ENCODE measurements at places on chromosomes 1 and 21.

- DNase-seq = no peak
These were observed 97.3 kb upstream of the HMCN1 start for GRCh38 chr1:185636848-185637247.

DNA sequence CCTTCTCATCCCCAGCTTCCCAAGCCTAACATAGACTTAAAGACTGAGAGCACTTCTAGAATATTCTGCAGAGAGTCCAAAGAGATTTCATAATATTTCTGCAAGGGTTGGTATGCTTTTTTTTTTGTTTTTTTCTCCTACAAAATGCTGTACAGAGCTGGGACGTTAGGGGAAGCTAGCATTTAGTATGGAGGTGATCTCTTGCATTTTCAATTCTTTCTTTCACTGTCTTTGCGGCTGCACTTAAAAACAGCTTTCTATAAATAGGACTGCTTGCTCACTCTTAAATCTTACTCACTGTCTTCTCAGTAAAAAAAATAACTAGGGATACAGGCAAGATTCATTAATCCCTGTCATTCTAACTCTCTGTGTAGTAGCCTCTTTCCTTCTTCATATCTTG, 7.4 kb downstream of the DSCAM start:
- no peak for DNase-seq

- no peak for DNase-seq
These were observed 58.5 kb upstream of the LRRC8D start for GRCh38 chr1:89762386-89762778.

DNA sequence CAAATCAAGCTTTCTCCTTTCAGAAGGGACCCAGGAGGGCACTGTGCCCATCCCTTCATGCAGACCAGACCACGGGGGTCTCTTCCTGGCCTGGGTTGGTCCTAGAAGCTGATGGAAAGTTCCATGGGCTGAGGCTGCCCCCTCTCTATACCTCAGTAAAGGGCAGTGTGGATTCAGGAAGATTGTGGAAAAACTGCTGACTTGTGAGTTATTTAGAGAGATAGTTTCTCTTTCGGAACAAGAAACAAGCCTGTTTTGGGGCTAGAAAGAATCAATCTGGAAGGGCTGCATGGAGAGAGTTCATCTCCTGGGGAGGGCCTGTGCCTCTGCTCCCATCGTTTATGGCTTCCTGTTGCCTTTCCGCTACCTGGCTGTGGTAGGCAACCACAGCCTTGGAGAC, 803 bp downstream of the CHIT1 start:
- DNase-seq = no peak

- DNase-seq = no peak
These were observed 31.8 kb upstream of the SLFNL1 start for GRCh38 chr1:41053316-41053715.

- DNase-seq = no peak
These were observed 592.5 kb downstream of the PTPRU start for GRCh38 chr1:29828526-29829447.

DNA sequence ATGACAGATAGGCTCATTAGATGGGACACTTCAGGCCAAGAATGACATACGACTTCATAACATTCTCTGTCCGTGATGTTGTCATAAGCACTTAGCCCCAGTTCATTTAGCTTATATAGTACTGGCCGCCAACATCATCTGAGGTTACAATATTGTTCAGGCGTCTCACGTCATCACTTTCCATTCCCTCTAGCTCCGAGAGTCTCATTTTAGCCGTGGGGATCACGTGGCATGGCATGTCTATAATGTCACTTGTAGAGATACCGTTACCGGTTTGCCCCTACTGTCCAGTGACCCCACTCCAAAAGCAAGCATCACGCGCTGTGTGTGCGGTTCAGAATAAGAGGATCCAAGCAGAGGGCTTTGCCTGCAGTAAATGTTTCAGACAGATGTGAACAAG, 34.6 kb upstream of the HEATR1 start:
- DNase-seq = no peak

DNA sequence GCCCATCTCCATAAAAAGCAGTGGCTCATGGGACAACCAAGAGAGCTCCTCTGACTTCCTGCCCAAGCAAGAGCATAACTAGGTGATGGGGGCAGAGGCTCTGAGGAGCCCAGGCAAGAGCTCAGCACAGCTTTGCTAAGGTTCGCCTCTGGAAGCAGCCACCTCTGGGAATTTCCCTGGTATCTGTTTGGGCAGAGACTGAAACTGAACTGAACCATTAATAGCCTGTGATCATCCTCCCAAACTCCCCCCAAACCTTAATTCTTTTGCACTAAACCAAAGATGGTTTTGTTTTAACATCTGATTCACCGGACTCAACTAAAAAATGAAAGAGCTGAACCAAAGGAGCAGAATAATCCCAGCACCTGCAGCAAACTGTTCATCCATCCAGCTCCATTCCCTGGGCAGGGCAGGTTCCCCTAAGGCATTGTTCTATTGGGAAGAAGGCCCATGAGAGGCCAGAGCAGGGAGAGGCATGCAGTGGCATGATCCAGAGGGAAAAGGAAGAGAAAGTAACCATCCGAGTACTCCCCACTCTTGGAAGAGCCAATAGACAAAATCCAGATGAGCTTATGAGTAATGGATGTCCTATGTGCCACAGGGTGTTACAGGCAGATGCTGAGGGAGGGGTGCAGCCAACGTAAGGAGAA, 77.8 kb upstream of the KAZN start:
- DNase-seq = no peak

DNA sequence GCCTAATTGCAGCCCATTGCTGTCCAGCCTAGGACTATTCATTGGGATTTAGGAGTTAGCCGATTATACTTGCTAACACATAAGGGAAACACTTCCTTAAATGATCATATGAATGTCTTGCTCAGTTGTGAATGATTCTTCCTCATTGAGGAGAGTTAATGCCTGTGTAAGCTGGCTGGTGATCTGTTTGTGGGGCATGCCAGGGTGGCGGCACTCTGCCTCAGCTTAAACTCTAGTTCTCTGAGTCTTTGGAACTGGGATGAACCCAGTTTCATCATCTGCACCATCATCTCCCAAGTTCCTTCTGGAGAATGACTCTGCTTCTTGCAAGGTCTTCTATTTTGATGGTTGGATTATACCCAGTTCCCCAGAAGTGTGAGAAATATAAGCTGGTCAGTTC, 23.9 kb upstream of the SLAMF6 start:
- DNase-seq = no peak

DNA sequence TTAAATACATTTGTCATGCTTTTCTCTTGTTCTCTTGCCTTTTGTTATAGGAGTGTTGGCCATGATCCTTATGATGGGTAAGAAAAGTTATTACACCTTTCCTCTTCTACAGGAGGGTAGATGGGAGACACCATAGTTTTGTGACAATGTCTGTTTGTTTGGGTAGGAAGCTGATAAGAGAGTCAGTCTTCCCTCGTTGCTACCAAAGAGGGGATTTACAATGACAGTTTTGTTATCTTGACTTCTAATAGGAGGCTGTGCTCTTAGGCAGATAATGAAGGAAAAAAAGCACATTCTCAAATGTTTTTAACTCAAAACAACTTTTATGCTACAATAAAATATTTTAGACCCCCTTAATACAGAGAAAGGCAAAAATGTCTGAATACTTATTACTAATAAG, 48.0 kb upstream of the WLS start:
- no peak for DNase-seq

GRCh38 chr1:223209293-223209898, 66.3 kb upstream of the TLR5 start:
- DNase-seq = no peak

GRCh38 chr1:229717786-229718576, 91.9 kb downstream of the URB2 start:
- no peak for DNase-seq

GRCh38 chr1:43557744-43558245, 27.1 kb downstream of the PTPRF start:
- DNase-seq = no peak

- no peak for DNase-seq
These were observed 544.3 kb downstream of the KCNT2 start for GRCh38 chr1:196063952-196064351.

DNA sequence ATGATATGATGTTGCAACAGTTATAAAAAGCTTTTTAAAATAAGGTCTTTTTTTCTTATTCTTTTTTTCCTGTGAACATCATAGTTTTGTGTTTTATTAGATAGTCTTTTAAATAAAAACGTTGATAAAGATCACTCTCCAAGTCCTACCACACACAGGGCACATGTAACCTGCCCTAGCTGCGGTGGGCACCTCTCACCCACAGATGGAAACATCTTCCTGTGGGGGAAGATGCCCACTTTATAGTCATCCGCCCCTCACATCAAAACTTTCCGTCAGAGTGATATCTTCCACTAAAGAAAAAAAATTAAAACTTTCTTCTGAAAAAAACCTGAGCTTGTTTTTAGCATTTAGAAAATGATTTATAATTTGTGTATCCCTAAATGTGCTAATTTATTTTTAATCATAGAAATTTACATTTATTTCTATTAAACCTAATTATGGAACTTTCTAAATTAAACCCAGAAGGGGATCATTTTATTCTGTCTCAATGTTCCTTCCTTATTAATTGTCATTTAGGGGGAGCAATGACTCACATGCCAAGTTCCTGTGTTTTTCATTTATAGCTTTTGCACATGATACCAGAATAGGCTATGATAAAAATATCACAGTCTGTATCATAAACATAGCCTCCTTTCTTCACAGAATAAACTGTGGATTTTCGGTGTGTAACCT, 24.7 kb downstream of the TNFRSF9 start:
- DNase-seq = no peak

DNA sequence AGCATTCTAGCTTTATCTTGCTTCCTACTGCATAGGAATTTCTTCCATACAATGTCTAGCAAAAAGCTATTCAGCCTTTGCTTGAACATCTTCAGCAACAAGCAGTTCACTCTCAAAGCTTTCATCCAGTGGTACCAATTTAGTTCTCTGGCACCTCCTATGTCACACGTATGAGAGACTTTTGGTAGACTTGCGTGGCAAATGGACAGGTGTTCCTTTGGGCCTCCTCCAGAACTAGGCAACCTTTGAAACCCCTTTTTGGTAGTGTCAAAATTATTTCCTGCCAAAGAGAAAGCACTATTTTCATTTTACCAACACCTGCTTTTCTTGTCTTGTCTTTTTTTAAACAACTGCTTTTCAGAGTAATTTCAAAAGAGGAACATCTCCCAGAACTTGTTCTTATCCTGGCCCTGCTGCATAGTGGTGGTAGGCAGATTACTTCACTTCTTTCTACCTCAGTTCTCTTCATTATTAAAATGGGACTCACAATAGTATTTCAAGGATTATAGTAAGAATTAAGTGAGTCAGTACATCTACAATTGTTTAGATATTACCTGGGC, 122.4 kb downstream of the MAST2 start:
- DNase-seq = no peak

DNA sequence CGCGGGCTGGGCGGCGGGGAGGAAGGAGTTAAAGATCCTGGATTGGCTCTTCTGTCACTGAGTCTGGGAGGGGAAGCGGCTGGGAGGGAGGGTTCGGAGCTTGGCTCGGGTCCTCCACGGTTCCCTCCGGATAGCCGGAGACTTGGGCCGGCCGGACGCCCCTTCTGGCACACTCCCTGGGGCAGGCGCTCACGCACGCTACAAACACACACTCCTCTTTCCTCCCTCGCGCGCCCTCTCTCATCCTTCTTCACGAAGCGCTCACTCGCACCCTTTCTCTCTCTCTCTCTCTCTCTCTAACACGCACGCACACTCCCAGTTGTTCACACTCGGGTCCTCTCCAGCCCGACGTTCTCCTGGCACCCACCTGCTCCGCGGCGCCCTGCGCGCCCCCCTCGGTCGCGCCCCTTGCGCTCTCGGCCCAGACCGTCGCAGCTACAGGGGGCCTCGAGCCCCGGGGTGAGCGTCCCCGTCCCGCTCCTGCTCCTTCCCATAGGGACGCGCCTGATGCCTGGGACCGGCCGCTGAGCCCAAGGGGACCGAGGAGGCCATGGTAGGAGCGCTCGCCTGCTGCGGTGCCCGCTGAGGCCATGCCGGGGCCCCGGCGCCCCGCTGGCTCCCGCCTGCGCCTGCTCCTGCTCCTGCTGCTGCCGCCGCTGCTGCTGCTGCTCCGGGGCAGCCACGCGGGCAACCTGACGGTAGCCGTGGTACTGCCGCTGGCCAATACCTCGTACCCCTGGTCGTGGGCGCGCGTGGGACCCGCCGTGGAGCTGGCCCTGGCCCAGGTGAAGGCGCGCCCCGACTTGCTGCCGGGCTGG, at the start of gene NPR1:
NPR1 (plus strand) TSS at position 170 of the 818 bp plus-strand sequence; CDS start at position 591, 421 bp downstream.
- peak; percentile 49 for DNase-seq

GRCh38 chr1:94070865-94071264, 50.1 kb downstream of the ABCA4 start:
- no peak for DNase-seq

- no peak for DNase-seq
These were observed 15.7 kb downstream of the GPR157 start for GRCh38 chr1:9112961-9113880.

- DNase-seq = no peak
These were observed 9.2 kb downstream of the CCDC27 start for GRCh38 chr1:3761296-3762010.

- DNase-seq = no peak
These were observed 30.8 kb upstream of the EPS8L3 start for GRCh38 chr1:109794319-109795132.

DNA sequence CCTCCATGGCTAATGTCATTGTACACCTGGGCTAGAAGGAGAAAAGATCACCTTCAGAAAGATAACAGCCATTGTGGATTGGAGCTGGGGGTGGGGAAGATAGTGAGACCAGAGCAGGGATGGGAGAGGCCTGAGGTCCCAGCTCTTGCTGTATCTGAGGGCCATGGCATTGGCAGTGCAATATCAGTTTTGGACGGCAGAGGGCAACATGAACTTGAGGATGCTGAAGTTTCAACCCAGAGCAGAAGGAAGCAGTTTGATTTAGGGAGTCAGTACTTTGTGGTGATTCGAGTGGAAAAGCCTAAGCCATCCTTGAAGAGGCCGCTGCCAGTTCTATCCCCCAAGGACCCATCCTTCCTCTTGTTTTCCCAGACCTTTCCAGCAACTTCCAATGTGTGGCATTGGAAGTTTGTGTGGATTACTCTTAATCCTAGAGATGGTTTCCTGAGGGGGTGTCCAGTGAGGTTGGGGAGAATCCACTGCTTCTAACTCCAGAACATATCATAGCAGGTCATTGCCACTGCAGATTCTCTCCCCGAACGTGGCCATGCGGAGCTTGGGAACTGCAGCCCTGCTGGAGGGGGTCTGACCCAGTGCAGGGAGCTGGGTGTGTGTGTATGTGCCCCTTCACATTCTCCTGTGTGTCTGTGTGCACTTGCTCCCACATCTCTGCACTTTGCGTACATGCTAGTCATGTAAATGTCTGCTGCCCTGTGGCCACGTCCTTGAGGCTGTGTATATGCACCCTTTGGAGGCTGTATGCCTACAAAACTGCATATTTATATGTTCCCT, 24.1 kb downstream of the SLC26A9 start:
- DNase-seq = peak; percentile 86

- peak; percentile 2 for DNase-seq
These were observed 11.8 kb upstream of the MMEL1 start for GRCh38 chr1:2644591-2645101.

All from endothelial cell (in vitro differentiated cells).